ENCODE measurements at places on chromosomes 4 and X.

DNA sequence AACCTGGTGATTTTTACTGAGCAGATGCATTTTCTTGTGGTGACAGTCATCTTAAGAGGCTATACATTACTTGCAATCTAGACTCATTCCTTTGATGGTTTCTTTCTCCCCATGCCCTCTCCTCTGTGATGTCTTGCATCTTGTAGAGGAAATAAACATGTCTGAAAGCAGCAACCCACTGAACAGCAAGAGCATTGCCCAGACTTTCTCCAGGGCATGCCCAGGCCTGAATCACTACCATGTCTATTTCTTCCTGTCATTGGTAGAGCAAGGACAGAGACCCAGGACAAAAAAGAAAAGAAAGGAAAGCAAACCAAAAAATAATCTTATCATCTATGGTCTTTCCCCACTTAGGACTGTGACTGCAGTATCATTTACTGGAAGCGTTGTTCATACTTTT lies 326.1 kb downstream of the HNRNPD start:
- H3K27ac ChIP-seq, result no peak overlapping the region
- no peaks in the 10 kb centered on the region for H3K36me3 ChIP-seq
- no peak for DNase-seq
- no peaks in the 10 kb centered on the region for H3K4me1 ChIP-seq
- H3K27me3 ChIP-seq, result no peaks in the 10 kb centered on the region

DNA sequence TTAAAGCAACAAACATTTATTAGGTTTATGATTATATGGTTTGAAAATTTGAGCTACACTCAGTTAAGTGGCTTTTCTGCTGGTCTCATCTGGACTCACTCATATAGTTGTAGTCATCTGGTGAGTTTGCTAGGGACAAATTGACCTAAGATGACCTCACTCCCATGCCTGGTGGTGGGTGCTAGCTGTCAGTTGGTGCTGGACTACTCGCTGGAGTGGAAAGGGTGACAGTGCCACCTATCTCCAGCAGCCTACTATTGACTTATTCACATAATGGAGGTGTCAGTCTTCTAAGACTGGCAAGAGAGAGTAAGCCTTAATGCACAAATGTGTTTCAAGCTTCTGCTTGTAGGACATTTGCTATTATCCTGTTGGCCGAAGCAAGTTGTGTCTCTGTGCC lies 88.2 kb downstream of the TASL start:
- no peak overlapping the region for H3K27ac ChIP-seq
- H3K36me3 ChIP-seq, result no peaks in the 10 kb centered on the region
- no peaks in the 10 kb centered on the region for H3K27me3 ChIP-seq
- no peak for DNase-seq
- no peaks in the 10 kb centered on the region for H3K4me1 ChIP-seq

DNA sequence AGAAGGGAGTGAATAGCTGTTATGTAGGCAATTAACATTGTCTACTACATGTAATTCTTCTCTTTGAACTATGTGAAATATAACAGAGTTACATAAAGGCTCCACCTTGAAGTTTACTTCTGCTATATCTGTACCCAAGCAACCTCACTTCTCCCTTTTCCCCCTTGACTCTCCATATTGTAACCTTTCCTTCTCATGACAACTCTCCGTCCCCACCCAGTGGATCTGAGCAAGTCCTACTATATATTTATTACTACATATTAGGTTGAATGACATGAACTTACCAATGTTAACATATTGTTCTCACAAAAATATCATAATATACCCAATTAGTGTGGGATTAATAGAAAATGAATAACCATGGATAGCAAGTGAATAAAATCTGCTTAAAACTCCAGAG lies 93.2 kb upstream of the ATP8A1 start:
- no peak overlapping the region for H3K27ac ChIP-seq
- no peaks in the 10 kb centered on the region for H3K27me3 ChIP-seq
- H3K36me3 ChIP-seq, result no peaks in the 10 kb centered on the region
- DNase-seq, result no peak
- no peak overlapping the region for H3K4me3 ChIP-seq
- no peaks in the 10 kb centered on the region for H3K4me1 ChIP-seq

DNA sequence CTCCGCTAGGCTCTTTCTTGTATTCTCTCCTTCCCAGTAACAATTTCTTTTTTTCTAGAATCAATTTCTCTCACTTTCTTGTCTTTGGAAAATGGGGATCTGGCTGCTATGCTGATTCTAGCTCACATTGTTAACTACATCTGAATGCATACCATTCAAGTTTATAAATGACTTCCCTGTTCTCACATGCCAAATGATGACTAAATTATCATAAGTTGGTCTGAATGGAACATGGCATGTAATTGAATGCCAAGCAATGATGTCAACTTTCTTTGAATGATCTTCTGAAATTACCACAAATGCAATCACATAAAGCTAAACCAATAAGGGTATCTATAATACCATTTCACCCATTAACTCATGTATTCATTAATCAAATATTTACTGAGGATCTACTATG lies 2.7 kb upstream of the ITM2A start:
- no peak for DNase-seq
- H3K4me3 ChIP-seq, result no peak overlapping the region
- H3K27ac ChIP-seq, result no peak overlapping the region
- no peaks in the 10 kb centered on the region for H3K4me1 ChIP-seq
- no peaks in the 10 kb centered on the region for H3K27me3 ChIP-seq
- no peaks in the 10 kb centered on the region for H3K36me3 ChIP-seq

DNA sequence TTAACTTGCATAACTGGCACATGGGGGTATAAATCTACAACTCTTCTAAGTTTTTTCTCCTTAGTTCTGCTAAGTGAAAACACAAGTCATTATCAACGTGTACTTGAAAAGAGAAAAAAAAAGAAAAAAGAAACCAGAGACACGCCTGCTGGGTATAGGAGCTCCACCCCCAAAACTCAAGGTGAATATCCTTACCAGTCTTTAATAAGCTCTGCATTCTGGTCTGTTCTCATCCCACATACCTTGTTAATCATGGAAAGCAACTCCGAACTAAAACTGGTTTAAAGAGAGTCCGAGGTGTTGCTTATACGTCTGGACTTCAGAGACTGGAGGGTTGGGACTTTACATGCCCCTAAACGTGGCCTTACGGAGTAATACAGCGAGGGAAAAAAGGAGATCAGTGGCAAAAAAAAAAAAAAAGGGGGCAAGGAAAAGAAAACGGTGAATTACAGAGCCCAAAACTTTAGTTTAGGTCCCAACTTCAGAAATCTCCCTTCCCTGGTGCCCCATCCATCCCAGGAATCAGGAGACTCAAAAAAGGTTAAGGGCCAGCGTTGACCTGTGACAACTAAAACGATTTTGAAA lies 1.0 kb downstream of the PGRMC2 start:
- no peaks in the 10 kb centered on the region for H3K36me3 ChIP-seq
- H3K27me3 ChIP-seq, result no peaks in the 10 kb centered on the region
- H3K4me1 ChIP-seq, result peaks cover 30% of the 10 kb centered on the region
- no peak for DNase-seq

DNA sequence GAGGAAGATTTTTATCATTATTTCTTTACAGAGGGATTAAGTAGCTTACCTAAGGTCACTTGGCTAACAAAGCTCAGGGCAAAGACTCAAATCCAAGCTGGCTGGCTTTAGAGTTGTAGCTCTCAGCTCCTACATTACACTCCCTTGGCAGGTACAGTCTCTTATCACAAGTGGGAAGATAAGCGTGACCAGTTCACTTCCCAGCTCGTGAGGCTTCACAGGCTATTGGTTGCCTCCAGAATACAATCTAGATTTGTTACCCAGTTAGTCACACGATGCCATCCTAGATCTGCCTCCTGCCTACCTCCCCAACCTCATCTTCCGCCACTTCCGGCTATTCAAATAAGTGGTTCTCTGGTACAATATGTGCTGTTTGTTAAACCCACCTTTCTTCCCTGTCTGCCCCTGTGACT lies 3.7 kb downstream of the MMRN1 start:
- H3K4me3 ChIP-seq, result no peak overlapping the region
- no peak overlapping the region for H3K27ac ChIP-seq
- no peaks in the 10 kb centered on the region for H3K36me3 ChIP-seq
- DNase-seq, result no peak
